ENCODE measurements at places on chromosomes 5 and 9.

GRCh38 chr9:137255448-137256114, 454 bp downstream of the NELFB start:
- no peak for DNase-seq

DNA sequence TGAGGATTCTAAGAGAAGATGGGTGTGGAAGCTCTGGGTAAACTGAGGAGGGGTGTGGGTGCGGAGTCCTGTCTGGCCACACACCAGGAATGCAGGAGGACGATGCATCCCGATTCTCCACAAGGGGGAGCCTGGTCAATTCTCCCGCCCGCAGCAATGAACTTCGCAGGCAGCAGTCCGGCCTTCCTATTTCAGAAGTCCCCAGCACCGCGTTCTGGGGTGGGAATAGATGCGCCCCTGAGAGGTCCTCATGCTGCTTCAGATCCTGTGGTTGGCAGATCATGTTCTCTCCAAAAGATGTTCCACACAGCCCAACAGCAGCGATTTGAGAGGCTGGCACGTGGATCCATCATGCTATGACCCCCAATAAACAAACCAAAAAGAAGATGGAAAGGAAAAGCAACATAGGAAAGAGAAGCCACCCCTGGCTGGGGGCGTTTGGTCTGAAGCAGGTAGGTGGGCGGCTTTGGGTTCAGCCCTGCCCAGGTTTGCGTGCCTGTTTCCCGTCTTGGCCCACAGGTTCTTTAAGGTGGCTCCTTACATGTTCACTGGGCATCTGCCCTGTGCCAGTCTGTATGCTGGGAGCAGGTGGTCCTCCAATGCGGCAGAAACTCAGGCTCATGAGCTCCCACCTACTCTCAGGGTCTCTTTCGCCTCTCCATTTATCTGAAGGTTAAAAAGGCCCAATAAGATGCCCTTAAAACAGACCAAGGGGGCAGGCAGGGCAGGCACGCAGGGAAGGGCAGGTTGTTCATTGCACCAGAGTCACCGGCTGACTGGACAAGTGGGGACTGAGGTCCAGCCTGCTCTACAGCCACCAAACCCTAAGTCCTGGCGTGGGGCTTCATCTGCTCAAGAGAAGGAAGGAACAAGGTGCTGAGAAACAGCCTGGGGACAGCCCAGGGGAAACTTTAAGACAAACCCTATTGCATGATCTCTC, 171.6 kb downstream of the PAX5 start:
- DNase-seq, result no peak

GRCh38 chr5:151095341-151096000, 14.6 kb upstream of the TNIP1 start:
- no peak for DNase-seq

GRCh38 chr5:74464512-74465209, 175.9 kb downstream of the ENC1 start:
- DNase-seq, result no peak

DNA sequence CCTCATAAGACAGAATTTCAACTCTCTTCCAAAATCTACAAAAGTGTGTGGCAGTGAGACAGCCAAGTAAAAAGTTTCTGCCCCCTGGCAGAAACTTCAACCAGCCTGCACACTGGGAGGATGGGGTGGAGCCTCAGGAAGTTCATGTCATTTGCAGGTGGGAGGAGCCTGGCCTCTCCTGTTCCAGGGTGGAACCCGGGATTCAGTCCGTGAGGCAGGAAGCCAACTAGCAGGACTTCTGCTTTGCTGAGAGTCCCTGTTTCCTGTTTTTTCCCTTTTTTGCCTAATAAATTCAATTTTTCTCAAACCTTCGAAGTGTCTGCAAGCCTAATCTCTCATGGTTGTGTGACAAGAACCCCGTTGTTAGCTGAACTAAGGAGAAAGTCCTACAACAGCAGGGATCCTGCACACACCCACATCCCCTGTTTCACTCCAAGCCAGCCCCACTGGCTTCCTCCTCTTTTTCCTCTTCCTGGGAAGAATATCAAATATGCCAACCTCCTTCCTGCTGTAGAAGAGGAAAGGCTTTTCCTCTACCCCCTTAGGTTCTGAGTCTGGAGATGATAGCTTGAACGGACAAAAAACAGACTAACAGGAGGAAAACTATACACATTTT, 69.3 kb downstream of the ALDH7A1 start:
- DNase-seq, result no peak

DNA sequence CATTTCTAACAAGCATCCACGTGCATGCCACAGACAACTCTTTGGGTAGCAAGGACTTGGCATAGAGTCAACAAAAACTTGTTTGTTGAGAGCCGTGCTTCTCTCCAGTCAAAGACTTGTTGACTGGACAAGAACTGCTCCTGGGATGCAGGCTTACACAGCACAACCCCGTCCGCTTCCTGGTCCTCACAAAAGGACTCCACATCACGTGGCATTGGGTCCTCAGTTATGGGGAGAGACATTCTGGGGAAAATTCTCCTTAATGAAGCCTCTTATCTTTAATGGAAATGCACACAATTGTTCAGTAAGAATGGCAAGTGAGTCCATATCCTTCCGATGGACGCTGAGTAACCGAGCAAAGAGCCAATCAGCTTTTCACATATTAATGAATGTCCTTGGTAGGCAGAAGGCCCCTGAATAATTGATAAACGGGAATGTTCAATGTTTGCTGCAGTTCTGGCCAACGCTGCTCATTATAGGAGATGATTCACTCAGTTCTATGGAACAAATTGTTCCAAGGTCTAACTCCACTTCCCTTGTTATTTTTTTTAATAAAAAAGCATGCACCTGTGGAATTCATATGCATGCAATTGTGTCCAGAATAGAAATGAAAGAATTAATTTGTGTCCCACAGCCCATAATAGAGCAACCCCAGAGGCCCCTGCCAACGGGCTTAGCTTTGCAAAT, 97.0 kb upstream of the ZNF366 start:
- DNase-seq, result no peak

GRCh38 chr5:51881901-51882300, 498.7 kb downstream of the ISL1 start:
- no peak for DNase-seq
